ENCODE measurements at places on chromosomes 11 and 22.
A peak's percentile ranks its signal among the peaks of the same experiment; 100 is the strongest.

DNA sequence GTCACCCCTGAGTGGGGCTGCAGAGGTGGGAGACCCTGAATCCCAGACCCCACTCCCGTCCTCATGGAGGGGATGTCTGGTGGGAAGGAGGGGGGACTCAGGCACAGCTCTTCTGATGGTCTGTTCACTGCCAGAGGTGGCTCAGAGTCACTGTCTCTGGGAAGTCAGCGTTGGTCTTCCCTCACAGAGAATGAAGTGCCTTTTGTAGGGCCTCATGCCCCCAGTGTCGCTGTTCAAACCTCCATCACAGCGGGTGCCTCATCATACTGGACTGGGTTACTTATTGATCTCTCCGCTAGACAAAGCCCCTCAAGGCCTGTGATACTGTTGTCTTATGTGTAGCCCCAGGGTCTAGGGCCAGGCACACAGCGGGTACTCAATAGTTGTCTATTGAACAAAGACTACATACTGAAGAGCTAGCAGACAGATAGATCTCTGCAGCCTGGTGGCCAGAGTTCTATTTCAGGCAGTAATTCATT lies 41.3 kb downstream of the CD6 start:
- no peak for DNase-seq

DNA sequence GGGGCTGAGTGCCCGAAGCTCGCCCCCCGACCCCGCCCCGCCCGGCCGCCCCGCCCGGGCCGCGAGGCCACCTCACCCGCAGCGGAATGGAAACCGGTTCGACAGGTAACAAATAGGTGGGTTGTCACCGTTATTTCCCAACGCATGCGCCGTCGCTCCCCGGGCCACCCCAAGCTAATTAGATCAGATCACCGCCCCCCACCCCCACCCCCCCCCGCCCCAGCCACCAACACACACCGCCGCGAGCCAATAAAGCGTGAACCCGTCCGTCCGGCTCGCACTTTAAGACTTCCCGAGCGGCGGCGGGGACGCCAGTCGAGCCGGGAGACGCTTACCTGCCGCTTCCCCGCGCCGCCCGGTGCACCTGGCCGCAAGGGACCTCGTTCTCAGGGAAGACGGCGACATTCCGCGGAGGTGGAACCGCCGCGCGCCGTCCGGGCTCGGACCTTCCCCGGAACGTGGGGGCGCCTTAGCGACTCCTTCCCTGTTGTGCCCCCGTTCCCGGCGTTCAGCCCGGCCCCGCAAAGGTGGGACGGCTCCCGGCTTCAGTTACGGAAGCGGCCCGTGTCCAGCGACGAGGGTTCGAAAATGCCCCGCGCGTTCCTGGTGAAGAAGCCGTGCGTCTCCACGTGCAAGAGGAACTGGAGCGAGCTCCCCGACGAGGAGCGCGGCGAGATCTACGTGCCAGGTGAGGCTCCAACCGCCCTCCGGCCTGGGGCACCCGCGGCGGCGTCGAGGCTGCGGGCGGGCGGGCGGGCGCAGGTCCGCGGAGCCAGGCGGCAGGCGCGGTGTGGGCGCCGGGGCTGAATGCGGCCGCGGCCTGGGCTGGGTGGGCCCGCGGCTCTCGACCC lies at the start of gene OVOL1:
TSS of gene OVOL1 (plus strand) at position 278 of the 851 bp plus-strand sequence. CDS start at position 589, 311 bp downstream.
- no peak for DNase-seq

- no peak for DNase-seq
Measured at GRCh38 chr11:104692751-104693150, 205.5 kb downstream of the CASP12 start.

DNA sequence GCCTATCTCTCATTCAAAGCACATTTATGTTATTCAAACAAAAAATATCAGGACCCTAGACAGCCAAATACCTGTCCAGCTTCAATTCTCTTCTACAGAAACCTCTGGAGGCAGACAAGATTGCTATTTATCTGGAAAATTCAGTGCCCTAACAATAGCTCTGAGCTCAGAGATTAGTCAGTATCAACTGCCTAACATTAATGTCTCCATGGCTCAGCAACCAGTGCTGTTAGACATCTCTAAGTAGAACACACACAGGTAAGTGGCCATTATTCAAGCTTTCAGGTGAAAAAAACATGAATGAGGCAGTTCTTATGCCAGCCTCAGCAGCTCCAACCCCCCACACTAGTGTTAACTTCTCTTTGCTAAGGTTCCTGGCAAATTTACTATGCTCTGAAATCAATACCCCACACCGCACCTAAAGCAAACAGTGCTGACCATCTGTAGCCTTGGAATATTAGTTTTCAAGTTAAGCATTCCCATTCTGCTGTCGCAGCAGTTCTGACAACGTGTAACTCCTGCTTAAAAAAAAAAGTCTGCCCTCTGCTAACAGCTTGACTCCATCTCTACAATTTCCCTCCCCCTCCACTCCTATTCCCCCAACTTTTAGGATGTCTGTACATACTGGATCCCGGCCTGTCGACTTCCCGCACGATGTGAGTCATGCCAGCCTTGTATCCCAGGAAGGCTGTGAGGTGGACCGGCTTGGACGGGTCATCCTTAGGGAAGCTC lies 1.5 kb downstream of the RPL3 start:
- no peak for DNase-seq

- no peak for DNase-seq
Measured at GRCh38 chr11:34521265-34521664, 7.7 kb upstream of the ELF5 start.

GRCh38 chr11:118703563-118704106 lies 24.2 kb upstream of the TREH start:
- DNase-seq: no peak

DNA sequence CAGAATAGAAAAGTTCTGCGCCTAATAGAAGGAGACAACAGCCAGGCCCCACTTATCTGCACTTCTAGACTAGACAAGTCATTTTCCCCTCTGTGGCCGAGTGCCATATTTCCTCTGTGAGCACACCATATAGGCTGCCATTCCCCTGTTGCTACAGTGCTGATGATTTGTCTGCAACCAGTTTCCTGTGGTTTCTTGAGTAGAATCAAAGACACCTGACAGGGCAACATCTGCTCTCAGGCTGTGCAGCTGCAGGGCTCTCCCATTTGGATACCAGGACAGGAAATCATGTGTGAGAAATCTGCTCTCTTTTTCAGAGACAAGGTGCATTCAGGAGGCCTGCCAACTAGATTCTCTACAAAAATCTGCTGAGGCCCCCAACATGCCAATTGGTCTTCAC lies 879.3 kb downstream of the DLG2 start:
- DNase-seq: no peak

- DNase-seq: no peak
Measured at GRCh38 chr11:29318134-29318845, 698.5 kb downstream of the KCNA4 start.

DNA sequence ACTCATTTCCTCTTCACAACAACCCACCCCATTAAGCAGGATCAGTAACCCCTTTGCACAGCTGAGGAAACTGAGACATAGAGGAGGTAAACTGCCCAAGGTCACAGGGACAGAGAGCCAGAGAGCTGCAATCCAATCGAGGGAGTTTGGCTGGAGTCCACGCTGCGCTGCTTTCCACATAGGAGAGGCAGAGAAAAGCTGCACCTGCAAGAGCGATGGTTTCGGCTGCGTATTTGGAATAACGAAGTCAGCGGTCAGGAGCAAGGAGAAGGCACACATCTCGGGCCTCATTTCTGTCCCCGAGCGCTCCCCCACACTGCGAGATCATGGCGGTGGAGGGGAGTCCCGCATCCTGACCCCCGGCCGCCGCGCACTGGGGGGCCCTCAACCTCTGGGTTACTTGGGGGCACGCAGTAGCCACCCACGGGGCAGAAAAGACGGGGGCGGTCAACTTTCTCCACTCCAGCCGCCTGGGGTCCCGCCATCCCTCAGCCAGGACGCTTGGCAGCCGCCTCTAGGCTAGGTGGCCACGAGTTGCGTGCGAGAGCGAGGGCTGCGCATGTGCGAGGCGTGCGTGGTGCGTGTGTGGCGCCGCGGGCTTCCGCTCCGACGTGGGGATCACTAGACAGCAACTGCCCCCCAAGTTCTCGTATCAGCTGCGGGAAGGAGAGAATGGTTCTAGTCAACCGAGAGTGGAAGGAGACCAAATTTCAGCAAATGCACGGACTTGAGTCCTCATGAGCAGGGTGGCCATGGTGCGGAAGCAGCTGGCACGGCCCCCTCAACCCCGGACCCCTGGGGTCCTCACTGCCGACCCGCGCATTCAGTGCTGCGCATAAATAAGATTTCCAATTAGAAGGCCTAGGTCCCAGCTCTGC lies 42.3 kb upstream of the CLDN5 start:
- no peak for DNase-seq

DNA sequence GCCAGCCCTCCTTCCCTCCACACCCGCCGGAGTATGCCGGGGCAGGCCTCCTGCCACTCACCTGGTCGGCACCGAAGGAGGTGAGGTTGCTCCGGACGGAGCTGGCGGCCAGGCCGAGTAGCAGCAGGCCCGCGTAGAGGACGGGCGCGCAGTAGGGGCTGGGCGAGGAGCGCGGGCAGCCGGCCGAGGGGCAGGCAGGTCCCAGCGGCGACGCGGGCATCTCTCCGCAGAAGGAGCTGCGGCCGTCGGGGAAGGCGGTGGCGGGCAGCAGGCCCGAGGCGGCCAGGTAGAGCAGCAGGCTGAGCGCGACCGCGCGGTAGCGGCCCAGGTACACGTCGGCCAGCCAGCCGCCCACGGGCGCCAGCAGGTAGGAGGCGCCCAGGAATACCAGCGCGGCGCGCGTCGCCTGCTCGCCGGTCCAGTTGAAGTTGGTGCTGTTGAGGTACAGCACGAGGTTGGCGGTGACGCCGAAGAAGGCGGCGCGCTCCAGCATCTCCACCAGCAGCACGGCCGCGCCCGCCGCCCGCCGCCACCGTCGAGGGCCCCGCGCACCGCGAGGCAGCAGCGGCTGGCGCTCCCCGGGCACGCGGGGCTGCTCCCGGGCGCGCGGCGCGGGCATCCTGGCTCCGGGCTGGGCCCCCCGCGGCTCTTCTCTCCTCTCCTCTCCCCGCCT lies 907 bp downstream of the SLC15A3 start:
- no peak for DNase-seq

DNA sequence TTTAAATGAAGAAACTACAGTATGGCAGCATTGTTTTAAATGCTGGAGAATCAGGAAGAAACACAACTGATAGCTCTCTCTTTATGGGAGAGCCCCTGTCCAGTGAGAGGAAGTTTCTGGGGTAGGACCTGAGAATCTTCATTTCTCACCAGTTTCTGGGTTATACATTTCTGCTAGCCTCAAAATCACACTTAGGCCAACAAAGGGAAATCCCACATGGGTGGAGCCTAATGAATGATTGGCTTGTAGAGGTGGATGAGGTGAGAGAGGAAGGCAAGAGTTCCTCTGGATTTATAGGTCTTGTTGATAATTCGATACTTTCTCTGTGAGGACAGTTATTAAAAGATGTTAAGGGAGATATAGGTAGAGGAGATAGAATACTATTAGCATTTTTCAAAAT lies 1397.3 kb upstream of the TENM4 start:
- no peak for DNase-seq

DNA sequence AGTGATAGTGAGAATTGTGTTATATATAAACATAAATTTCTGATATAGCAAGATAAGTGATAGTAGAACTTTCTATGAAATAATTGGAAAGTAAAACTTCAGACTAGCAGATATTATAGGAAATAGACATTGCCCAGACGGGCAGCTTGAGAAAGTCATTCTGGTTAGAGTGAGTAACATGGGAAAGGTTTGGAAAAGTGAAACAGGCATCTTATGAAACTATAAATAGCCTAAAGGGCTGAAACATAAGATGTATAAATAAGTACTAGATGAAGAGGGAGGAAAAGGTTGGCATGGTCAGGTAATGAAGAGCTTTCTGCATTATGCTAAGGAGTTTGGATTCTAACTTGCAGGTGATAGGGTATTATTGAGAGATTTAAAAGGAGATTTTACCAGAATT lies 101.3 kb downstream of the DYNC2H1 start:
- peak; percentile 8 for DNase-seq

Data from epithelial cell of prostate (primary cell).